ENCODE measurements at places on chromosomes 7 and 10. TPM values are rescaled to one million over a fixed set of nuclear protein-coding genes. Genes with fewer than 3 reads are reported as not detected.
A peak's percentile ranks its signal among the peaks of the same experiment; 100 is the strongest.

MRPL43 gene
- 40.2 TPM for total RNA-seq

PPRC1 gene
- total RNA-seq = 38.4 TPM

SORCS3 gene
- total RNA-seq = not detected

SLC39A12 gene
- total RNA-seq = 1.9 TPM

AKR1D1 gene
- not detected for total RNA-seq

GPER1 gene
- total RNA-seq = 8.1 TPM

GRCh38 chr7:130912082-130912861 lies 178.3 kb upstream of the KLF14 start:
- peak overlapping the region; percentile 52 for H3K4me3 ChIP-seq
- H3K27me3 ChIP-seq = no peaks in the 10 kb centered on the region
- no peaks in the 10 kb centered on the region for H3K36me3 ChIP-seq
- peaks cover 64% of the 10 kb centered on the region for H3K4me1 ChIP-seq

DNA sequence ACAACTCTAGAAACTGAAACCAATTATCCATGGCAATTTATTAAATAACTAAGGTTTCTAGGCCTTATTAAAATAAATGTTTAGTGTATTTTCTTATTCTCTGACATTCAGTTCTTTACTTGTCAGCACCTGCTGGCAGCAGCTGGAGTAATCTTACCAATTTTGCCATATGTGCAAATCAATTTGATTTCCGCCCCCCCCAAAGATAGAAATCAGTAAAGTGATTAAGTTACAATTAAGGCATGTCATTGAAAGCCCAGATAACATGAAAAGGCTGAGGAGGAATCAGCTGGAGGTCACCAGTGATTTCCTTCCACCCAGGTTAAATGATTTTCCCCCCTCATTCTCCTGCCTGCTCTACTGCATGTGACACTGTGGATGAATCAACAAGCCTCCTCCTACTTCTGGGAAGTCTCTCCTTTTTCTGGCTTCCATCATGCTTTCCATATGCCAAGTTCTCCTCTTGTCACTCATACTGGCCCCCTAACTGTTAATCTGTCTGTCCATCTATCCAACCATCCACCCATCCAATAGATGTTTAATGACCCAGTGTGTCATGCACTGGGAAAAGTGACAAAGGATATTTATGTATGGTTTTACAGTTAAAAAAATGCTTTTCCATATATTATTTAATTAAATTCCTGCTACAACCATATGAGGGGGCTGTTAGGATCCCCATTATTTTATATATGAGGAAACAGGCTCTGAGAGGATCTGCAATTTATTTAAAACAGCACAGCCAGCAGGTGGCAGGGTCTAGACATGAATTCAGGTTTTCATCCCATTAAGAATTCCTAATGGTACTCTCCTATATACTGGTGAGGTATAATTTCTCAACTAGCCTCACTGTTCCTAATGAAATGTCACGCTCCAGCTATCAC lies 116.5 kb downstream of the ATXN7L1 start:
- no peaks in the 10 kb centered on the region for H3K36me3 ChIP-seq
- no peak overlapping the region for H3K4me3 ChIP-seq

DNA sequence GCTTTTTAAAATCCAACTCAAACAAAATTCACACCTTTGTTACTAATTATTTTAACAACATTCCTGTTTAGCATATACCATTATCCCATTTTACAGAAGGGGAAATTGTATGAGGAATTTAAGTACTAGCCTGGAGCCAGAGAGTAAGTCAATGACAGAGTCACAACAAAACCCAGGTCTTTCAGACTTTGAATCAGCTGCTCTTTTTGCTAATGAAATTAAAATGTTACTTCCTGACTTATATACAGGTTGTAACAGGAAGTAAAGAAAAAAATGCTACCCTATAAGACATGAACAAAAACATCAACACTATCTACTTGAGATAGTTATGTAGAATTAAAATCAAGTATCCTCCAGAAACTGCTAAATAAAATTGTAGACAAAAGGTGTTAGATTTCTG lies 82.6 kb upstream of the ASAH2 start:
- no peaks in the 10 kb centered on the region for H3K4me1 ChIP-seq
- no peak for DNase-seq
- no peaks in the 10 kb centered on the region for H3K36me3 ChIP-seq
- no peak overlapping the region for H3K4me3 ChIP-seq
- no peaks in the 10 kb centered on the region for H3K27me3 ChIP-seq

DNA sequence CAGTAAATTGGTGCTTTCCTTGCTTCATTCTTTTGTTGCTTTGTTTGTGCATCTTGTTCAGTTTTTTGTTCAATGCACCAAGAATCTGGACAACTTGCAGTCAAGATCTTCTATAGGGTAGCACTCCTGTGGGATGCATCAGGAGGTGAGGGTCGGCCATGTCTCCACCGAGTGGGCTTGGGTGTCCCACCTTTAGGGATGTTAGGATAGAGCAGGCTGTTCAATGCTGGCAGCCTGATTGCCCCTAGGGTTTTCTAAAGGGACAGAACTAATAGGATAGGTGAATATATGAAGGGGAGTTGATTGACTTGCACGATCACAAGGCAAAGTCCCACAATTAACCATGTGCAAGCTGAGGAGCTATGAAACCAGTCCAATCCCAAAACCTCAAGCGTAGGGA lies 109.9 kb downstream of the GLRX3 start:
- no peaks in the 10 kb centered on the region for H3K36me3 ChIP-seq
- H3K27me3 ChIP-seq = no peaks in the 10 kb centered on the region
- H3K4me3 ChIP-seq = no peak overlapping the region
- H3K4me1 ChIP-seq = no peaks in the 10 kb centered on the region
- H3K27ac ChIP-seq = no peak overlapping the region
- no peak for DNase-seq

DNA sequence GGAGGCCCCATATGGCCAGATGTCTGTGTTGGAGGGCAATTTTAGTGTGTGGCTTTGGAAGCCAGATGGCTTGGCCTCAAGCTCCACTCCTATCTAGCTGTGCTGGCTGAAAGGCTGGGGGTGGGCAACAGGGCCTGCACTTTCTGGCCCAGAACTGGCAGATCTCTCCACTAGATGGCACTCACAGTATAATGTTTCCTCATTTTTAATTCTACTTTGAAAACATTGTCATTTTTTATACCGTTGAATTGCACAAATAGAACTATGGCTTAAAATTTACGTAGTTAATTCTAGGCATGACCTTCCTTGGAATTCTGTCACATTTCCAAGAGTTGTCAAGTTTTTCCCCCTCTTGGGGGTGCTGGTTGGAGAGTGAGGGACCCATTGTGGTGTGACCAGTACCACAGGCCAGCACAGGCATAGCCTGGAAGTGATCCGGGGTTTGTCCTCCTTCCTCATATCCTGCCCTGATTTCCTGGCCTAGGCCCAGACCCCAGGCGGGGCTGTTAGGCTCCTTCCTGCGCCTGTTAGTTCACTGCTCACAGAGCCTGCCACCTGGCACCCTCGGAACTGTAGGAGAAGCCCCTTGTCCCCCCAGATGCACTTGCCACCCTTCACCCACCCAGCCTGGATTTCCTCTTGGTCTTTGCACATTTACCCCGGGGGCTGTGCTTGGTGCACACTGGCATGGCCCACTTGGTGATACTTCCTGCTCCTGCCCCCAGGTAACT lies 52.8 kb downstream of the ARHGAP22 start:
- no peak overlapping the region for H3K4me3 ChIP-seq
- H3K27me3 ChIP-seq = no peaks in the 10 kb centered on the region
- no peak for DNase-seq
- H3K4me1 ChIP-seq = no peaks in the 10 kb centered on the region
- no peak overlapping the region for H3K27ac ChIP-seq
- H3K36me3 ChIP-seq = no peaks in the 10 kb centered on the region

- no peaks in the 10 kb centered on the region for H3K36me3 ChIP-seq
- H3K4me1 ChIP-seq = peaks cover 8% of the 10 kb centered on the region
- no peak for DNase-seq
- no peak overlapping the region for H3K4me3 ChIP-seq
- no peaks in the 10 kb centered on the region for H3K27me3 ChIP-seq
Measured at GRCh38 chr7:138666385-138666784, 34.8 kb downstream of the SVOPL start.

DNA sequence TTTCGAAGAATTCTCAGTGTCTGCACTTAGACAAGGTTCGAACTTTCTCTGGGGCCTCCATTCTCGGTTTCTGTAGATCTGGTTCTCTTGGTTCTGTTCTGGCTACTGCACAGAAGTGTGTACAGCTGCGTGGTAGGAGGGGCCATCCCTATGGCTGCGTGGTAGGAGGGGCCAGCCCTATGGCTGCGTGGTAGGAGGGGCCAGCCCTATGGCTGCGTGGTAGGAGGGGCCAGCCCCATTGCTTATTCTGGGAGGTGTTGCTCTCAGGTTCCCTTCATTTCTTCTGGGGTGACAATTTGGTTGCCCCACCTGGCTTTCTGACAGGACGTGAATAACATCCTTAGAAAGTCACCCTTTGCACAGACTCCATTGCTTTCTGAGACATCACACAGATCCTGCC lies 65.2 kb upstream of the CHST15 start:
- H3K27ac ChIP-seq = no peak overlapping the region
- peaks cover 12% of the 10 kb centered on the region for H3K4me1 ChIP-seq
- H3K27me3 ChIP-seq = no peaks in the 10 kb centered on the region
- no peak for DNase-seq
- no peak overlapping the region for H3K4me3 ChIP-seq

DNA sequence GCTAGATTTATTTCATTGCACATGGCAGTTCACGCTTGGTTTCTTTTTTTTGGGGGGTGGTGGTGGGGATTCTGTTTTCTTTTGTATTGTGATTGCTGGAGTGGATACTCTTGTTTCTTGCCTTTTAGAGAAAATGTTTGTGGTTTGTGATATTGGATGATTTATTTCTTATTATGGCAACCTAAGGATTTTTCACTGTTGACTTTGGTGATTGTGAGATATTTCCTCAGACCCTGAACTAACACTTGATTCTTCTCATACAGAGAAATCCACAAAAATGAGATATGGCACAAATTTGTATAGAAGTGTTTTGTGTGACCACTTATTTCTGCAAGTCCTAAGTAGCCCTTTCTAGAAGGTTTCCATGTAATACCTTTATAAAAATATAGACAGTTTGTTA lies 871.1 kb downstream of the LRMDA start:
- DNase-seq = no peak
- no peaks in the 10 kb centered on the region for H3K27me3 ChIP-seq
- no peak overlapping the region for H3K4me3 ChIP-seq
- peaks cover 21% of the 10 kb centered on the region for H3K4me1 ChIP-seq
- H3K36me3 ChIP-seq = no peaks in the 10 kb centered on the region

DNA sequence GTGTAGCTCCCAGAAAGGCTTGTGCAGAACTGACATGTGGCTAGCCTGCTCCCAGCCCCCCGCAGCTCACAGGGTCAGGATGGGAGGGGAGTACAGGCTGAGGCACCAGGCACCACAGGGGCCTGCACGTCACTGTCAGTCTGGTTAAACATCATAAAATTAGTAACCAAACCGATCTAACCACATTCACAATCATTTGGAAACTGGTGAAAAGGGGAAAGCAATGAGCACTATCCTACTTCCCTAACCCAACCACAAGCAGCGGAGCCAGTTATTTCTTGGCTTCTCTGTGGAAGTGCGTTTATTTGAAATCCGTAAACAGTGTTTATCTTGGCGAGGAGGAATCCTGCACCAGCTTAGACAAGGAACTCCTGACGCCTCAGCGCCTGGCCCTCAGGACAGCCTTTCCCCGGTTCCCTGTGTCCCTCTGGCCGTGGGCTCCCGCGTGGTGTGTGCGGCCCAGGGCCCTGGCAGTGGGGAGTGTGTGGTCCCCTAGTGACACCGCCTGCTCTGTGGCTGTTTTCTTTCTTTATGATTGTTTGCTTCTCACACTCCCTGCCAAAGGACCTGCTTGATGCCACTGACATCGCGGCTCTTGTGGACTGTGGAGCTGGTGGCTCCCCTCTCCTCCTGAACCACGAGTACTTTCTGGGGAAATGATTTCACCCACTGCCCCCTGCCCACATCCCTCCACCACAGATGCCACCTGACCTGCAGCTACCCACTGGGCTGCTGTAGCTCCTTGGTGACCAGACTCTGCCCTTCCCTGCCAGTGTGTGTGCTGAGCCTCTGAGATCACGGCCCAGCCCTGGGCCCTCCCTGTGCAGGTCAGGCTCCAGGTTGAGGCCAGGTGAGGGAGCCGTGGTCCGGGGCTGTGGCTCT lies 38.0 kb downstream of the INPP5A start:
- no peak overlapping the region for H3K4me3 ChIP-seq
- H3K4me1 ChIP-seq = peaks cover 63% of the 10 kb centered on the region
- no peaks in the 10 kb centered on the region for H3K36me3 ChIP-seq
- H3K27ac ChIP-seq = peak overlapping the region; percentile 18

- peaks cover 11% of the 10 kb centered on the region for H3K4me1 ChIP-seq
- DNase-seq = peak; percentile 74
- H3K27me3 ChIP-seq = no peaks in the 10 kb centered on the region
- H3K4me3 ChIP-seq = no peak overlapping the region
- no peak overlapping the region for H3K27ac ChIP-seq
Measured at GRCh38 chr7:5375925-5376324, 47.7 kb downstream of the TNRC18 start.

GRCh38 chr7:98862203-98862602 lies 7.6 kb downstream of the TMEM130 start:
- H3K27me3 ChIP-seq = no peaks in the 10 kb centered on the region
- no peak overlapping the region for H3K4me3 ChIP-seq
- H3K27ac ChIP-seq = no peak overlapping the region
- no peak for DNase-seq
- no peaks in the 10 kb centered on the region for H3K36me3 ChIP-seq

DNA sequence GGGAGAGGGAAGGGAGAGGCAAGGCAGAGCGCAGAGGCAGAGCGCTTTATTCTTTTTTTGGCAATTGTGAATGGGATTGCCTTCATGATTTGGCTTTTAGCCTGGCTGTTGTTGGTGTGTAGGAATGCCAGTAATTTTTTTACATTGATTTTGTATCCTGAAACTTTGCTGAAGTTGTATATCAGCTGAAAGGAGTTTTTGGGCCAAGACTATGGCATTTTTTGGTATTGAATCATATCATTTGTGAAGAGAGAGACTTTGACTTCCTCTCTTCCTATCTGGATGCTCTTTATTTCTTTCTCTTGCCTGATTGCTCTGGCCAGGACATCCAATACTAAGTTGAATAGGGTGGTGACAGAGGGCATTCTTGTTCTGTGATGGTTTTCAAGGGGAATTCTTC lies 291.3 kb downstream of the REEP3 start:
- no peak overlapping the region for H3K27ac ChIP-seq
- no peaks in the 10 kb centered on the region for H3K4me1 ChIP-seq
- no peak overlapping the region for H3K4me3 ChIP-seq
- no peaks in the 10 kb centered on the region for H3K27me3 ChIP-seq

- no peak overlapping the region for H3K27ac ChIP-seq
- no peaks in the 10 kb centered on the region for H3K4me1 ChIP-seq
- H3K27me3 ChIP-seq = no peaks in the 10 kb centered on the region
- DNase-seq = no peak
Measured at GRCh38 chr10:89134963-89135362, 72.2 kb downstream of the CH25H start.

DNA sequence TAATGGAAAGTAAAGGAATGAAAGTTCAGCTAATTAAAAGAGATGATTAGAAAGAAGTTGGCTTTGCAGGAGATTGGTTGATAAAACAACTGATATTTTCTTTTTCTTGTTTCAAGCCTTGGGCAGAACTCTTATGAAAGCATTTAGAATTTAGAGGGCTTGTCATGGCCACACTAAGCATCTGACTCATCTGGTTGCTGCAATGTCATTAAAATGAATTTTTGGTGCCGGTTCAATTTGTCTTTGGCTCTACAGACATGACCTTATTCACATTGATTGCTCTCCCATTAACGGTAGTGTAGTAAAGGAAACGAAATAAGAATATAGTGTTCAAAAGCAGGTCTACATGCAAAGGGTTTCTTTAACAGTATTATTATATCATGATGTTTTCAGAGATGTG lies 1012.4 kb upstream of the C7orf33 start:
- no peak overlapping the region for H3K27ac ChIP-seq
- no peaks in the 10 kb centered on the region for H3K4me1 ChIP-seq
- no peaks in the 10 kb centered on the region for H3K27me3 ChIP-seq
- no peaks in the 10 kb centered on the region for H3K36me3 ChIP-seq

GRCh38 chr7:3245721-3246120 lies 55.3 kb upstream of the SDK1 start:
- no peaks in the 10 kb centered on the region for H3K27me3 ChIP-seq
- H3K27ac ChIP-seq = no peak overlapping the region
- H3K4me3 ChIP-seq = no peak overlapping the region
- DNase-seq = no peak
